ENCODE measurements at places on chromosomes 7 and 10. TPM values are rescaled to one million over a fixed set of nuclear protein-coding genes. Genes with fewer than 3 reads are reported as not detected.

- H3K27me3 ChIP-seq: no peaks in the 10 kb centered on the region
- peaks cover 34% of the 10 kb centered on the region for H3K4me1 ChIP-seq
- H3K36me3 ChIP-seq: no peaks in the 10 kb centered on the region
- no peak overlapping the region for H3K4me3 ChIP-seq
These were observed 18.3 kb downstream of the LIPM start for GRCh38 chr10:88820748-88821401.

The PTPRN2 gene
- 0.82 TPM for total RNA-seq

DNA sequence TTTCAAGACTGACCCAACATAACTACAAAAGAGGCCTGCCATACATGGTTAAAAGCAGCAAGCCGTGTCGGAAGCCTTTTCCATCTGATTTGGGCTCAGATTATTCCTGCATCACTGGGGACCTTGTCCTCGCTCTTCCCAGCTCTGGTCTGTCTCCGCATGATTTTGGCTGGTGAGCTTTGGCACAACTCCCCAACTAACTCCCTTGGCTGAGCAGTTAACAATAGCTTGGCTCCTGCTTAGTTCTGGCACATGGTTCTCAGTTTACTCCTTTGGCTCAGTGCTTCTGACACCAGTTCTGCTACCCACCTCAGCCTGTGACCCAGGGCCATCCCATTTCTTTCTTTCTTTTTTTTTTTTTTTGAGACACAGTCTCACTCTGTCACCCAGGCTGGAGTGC lies 17.0 kb downstream of the AGK start:
- no peaks in the 10 kb centered on the region for H3K27me3 ChIP-seq
- H3K27ac ChIP-seq: no peak overlapping the region
- peaks cover 11% of the 10 kb centered on the region for H3K36me3 ChIP-seq
- H3K4me3 ChIP-seq: no peak overlapping the region
- no peaks in the 10 kb centered on the region for H3K4me1 ChIP-seq

DNA sequence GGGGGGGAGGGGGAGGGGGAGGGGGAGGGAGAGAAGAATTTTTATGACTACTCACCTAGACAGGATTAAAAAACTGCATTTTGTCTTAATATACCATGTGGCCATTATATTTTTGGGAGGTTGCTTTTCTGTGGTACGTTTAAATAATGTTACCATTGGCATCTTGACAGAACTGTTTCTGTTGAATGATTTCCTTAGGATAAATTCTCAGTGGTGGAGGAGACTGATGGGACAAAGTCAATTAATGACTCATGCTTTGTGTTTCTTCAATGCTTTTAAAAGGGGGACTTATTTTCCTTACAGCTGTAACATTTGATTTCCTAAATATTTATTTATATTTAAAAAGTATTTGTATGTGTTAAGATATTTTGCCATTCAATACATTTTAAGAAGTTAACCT lies 13.7 kb downstream of the AGR2 start:
- H3K4me1 ChIP-seq: no peaks in the 10 kb centered on the region
- no peak overlapping the region for H3K27ac ChIP-seq
- no peaks in the 10 kb centered on the region for H3K27me3 ChIP-seq
- no peak overlapping the region for H3K4me3 ChIP-seq
- H3K36me3 ChIP-seq: no peaks in the 10 kb centered on the region

The TRPV5 gene
- not detected for total RNA-seq

The MYL10 gene
- not detected for total RNA-seq

- H3K4me3 ChIP-seq: no peak overlapping the region
- no peak for DNase-seq
- no peaks in the 10 kb centered on the region for H3K4me1 ChIP-seq
- H3K36me3 ChIP-seq: no peaks in the 10 kb centered on the region
- no peaks in the 10 kb centered on the region for H3K27me3 ChIP-seq
These were observed 216.9 kb downstream of the DYNC1I1 start for GRCh38 chr7:95989301-95989700.

The CYP26C1 gene
- 0.49 TPM for total RNA-seq

- no peak overlapping the region for H3K4me3 ChIP-seq
- DNase-seq: no peak
- no peaks in the 10 kb centered on the region for H3K36me3 ChIP-seq
- H3K4me1 ChIP-seq: peaks cover 10% of the 10 kb centered on the region
These were observed 322.5 kb upstream of the ZMIZ1 start for GRCh38 chr10:78746155-78746763.

GRCh38 chr7:152871678-152872060 lies 112.1 kb downstream of the ACTR3B start:
- H3K4me1 ChIP-seq: no peaks in the 10 kb centered on the region
- no peak overlapping the region for H3K4me3 ChIP-seq
- H3K36me3 ChIP-seq: no peaks in the 10 kb centered on the region
- no peak for DNase-seq

- H3K27me3 ChIP-seq: peaks cover 10% of the 10 kb centered on the region
- no peaks in the 10 kb centered on the region for H3K36me3 ChIP-seq
- no peak for DNase-seq
- H3K4me1 ChIP-seq: peaks cover 5% of the 10 kb centered on the region
- no peak overlapping the region for H3K27ac ChIP-seq
These were observed 4.2 kb upstream of the RPEL1 start for GRCh38 chr10:103241262-103242011.

- H3K36me3 ChIP-seq: no peaks in the 10 kb centered on the region
- peaks cover 6% of the 10 kb centered on the region for H3K4me1 ChIP-seq
- no peak for DNase-seq
- H3K4me3 ChIP-seq: no peak overlapping the region
These were observed 2.1 kb upstream of the HOXA1 start for GRCh38 chr7:27097686-27098577.

DNA sequence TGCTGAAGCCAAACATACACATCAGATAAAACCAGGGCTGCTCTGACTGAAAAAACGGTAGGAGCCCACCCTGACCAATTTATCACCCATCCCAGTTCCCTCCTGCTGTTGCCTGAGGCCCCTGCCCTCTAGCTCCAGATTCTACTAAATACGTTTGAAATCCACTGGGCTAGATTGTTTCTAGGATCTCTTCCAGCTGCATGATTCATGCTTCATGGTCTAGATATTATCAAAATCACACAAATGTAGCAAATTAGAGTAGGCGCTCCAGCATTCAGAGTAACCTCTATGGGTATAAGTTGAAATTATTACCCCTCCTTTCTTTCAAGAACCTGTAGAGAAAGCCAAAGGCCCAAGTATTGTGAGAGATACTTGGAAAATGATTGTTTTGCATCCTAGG lies 151.2 kb upstream of the FAM13C start:
- no peaks in the 10 kb centered on the region for H3K36me3 ChIP-seq
- no peaks in the 10 kb centered on the region for H3K4me1 ChIP-seq
- H3K27ac ChIP-seq: no peak overlapping the region
- no peak overlapping the region for H3K4me3 ChIP-seq
- H3K27me3 ChIP-seq: no peaks in the 10 kb centered on the region
- no peak for DNase-seq

DNA sequence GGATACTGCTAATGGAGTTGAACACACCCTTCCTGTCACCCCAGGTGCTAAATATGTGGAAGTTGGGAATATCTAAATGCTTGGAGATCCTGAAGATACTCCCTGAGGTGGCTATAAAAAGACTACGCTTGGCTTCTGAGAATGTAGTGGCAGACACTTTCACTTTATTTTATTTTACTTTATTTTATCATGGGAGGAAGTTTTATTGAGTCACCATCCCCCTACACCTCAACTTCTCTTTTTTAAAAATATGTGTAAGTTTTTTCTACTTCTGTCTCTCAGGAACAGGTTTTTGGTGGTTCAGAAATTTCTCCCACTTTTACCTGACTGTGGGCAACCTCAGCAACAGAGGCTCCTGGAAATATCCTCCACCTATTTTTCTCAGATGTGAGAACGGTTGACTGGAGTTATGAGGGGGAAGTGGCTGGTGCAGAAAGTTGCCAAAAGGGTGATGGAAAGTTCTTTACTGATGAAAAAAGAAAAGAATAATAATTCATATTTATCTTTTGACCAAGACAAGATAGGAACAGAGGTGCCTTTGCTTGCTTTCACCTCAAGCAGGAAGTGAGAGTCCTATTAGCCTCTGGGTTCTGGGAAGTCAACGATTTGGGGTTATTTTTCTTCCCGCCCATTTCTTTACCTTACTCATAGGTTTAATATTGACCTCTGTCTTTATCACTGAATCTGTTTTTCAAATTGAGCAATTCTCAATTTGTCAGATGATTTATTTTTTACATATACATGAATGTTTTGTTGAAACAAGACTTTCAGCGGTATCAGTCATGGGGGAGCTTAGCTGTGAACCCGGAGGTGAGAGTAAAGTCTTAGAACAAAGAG lies 103.6 kb downstream of the AHR start:
- H3K4me1 ChIP-seq: peaks cover 2% of the 10 kb centered on the region
- H3K36me3 ChIP-seq: no peaks in the 10 kb centered on the region
- no peak overlapping the region for H3K27ac ChIP-seq
- H3K27me3 ChIP-seq: peaks cover 8% of the 10 kb centered on the region
- DNase-seq: no peak

- no peak overlapping the region for H3K27ac ChIP-seq
- no peak overlapping the region for H3K4me3 ChIP-seq
- no peaks in the 10 kb centered on the region for H3K36me3 ChIP-seq
- no peak for DNase-seq
- no peaks in the 10 kb centered on the region for H3K4me1 ChIP-seq
These were observed 594.8 kb upstream of the FZD8 start for GRCh38 chr10:36236931-36237330.

- H3K36me3 ChIP-seq: no peaks in the 10 kb centered on the region
- DNase-seq: no peak
- no peaks in the 10 kb centered on the region for H3K4me1 ChIP-seq
- H3K27me3 ChIP-seq: no peaks in the 10 kb centered on the region
- no peak overlapping the region for H3K4me3 ChIP-seq
- no peak overlapping the region for H3K27ac ChIP-seq
These were observed 709.1 kb upstream of the FZD8 start for GRCh38 chr10:36351159-36351558.

DNA sequence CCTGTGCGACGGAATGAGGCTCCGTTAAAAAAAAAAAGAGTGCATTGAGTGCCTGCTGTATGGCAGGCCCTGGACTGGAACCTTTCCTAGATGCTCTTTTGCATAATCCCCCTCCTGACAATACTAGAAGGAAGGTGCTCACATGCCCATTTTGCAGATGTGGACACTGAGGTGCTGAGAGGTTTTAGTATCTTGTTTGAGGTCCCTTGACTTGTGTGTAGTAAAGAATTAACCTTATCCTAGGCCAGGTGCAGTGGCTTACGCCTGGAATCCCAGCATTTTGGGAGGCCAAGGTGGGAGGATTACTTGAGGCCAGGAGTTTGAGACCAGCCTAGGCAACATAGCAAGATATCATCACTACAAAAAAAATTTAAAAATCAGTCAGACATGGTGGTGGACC lies 46.6 kb downstream of the TMEM130 start:
- DNase-seq: no peak
- no peak overlapping the region for H3K27ac ChIP-seq
- peaks cover 18% of the 10 kb centered on the region for H3K27me3 ChIP-seq
- no peak overlapping the region for H3K4me3 ChIP-seq
- no peaks in the 10 kb centered on the region for H3K36me3 ChIP-seq

- H3K36me3 ChIP-seq: no peaks in the 10 kb centered on the region
- no peak overlapping the region for H3K4me3 ChIP-seq
- DNase-seq: no peak
- no peaks in the 10 kb centered on the region for H3K4me1 ChIP-seq
- no peaks in the 10 kb centered on the region for H3K27me3 ChIP-seq
These were observed 134.0 kb upstream of the SEMA3A start for GRCh38 chr7:84328571-84328970.

DNA sequence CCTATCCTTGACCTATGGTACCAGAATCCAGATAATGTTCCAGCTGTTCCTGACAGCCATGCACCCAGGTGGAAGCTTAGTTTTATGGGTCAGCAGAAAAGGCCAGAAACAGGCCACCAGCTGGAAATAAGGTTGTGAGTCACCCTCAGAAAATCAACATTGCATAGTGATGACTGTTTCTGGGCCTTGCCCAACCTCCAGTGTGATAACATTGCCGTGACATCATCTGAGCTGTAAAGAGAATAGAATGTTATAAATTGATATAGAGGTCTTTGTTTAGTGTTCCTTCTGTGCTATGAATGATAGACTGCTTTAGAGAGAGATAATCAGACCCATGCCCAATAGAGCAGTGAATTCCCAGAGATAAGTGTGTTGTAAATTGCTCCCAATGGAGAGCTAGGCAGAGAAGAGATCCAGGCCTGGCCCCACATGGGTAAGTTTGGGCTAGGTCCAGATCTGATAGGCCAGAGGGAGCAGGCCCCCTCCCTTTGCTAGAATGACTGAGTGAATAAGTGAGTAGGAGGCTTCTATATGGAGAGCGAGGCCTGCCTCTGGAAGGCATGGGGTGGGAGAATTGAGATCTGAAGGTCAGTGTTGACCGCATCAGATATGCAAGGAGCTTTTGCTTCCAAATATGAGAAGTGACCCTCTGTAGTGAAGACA lies 14.2 kb upstream of the HPS1 start:
- H3K4me1 ChIP-seq: no peaks in the 10 kb centered on the region
- no peak for DNase-seq
- H3K27ac ChIP-seq: no peak overlapping the region
- no peaks in the 10 kb centered on the region for H3K27me3 ChIP-seq
- no peak overlapping the region for H3K4me3 ChIP-seq
- H3K36me3 ChIP-seq: no peaks in the 10 kb centered on the region

GRCh38 chr10:4568086-4568485 lies 257.9 kb upstream of the AKR1E2 start:
- H3K36me3 ChIP-seq: no peaks in the 10 kb centered on the region
- no peak overlapping the region for H3K4me3 ChIP-seq
- no peak for DNase-seq
- no peak overlapping the region for H3K27ac ChIP-seq
- H3K27me3 ChIP-seq: peaks cover 3% of the 10 kb centered on the region

The SUN1 gene
- total RNA-seq: 99.2 TPM

The TMEM225B gene
- 2.6 TPM for total RNA-seq

The RPEL1 gene
- not detected for total RNA-seq

The WBP1L gene
- 29.7 TPM for total RNA-seq

- no peaks in the 10 kb centered on the region for H3K27me3 ChIP-seq
- H3K4me3 ChIP-seq: no peak overlapping the region
- no peak overlapping the region for H3K27ac ChIP-seq
- no peaks in the 10 kb centered on the region for H3K36me3 ChIP-seq
- H3K4me1 ChIP-seq: no peaks in the 10 kb centered on the region
These were observed 185.1 kb downstream of the NXPH1 start for GRCh38 chr7:8618441-8619070.

- H3K27me3 ChIP-seq: peaks cover 12% of the 10 kb centered on the region
- no peak overlapping the region for H3K4me3 ChIP-seq
- no peaks in the 10 kb centered on the region for H3K36me3 ChIP-seq
These were observed 3.6 kb upstream of the GRID2IP start for GRCh38 chr7:6554848-6555247.

DNA sequence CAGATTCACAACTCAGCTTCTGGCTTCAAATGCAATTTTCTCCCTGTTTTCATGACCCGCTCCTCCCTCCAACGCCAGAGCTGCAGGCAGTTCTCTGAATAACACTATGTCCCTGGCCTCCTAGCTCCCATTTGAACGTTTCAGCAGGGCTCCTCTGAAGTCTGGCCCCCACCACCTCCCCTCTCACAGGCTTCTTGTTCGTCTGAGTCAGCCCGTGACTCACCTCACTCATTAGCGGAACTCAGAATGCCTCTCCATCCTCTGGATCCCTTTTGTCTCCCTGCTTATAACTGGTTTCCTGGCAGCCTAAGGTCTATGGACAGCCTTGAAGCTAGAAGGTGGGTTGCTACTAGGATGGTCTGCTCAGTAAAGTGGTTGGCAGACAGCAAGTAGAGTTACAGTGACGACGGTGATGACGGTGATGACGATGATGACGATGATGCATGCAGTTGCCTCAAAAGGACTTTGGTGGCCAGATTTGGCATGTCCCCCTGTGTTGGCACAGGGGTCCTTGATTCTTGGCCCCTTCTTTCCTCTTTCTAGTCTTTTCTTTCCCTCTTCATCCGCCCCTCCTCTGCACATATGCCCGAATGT lies 83.3 kb upstream of the MKLN1 start:
- H3K36me3 ChIP-seq: no peaks in the 10 kb centered on the region

All from T-cell (primary cell).